Psoas muscle (tissue), 8 donors: ENCODE measurements at places on chromosomes 2 and 18.

DNA sequence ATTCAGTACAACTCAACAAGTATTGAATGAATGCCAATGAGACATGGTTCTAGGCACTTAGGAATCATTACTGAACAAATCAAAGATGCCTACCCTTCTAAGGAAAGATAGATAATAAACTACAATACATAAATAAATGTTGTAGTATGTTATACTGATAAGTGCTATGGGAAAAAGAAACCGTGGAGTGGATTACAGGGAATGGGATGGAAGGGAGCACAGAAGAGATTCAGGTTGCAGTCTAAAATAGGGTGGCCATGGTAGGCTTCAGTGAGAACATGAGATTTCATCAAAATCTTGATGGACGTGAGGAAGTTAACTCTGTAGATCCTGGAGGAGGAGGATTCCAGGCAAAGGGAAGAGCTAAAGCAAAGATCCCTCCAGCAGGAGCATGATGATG lies 17.9 kb upstream of the CREB1 start:
- DNase-seq, result no peak

- DNase-seq, result no peak
These were observed 317.3 kb downstream of the RBM43 start for GRCh38 chr2:150944315-150944714.

DNA sequence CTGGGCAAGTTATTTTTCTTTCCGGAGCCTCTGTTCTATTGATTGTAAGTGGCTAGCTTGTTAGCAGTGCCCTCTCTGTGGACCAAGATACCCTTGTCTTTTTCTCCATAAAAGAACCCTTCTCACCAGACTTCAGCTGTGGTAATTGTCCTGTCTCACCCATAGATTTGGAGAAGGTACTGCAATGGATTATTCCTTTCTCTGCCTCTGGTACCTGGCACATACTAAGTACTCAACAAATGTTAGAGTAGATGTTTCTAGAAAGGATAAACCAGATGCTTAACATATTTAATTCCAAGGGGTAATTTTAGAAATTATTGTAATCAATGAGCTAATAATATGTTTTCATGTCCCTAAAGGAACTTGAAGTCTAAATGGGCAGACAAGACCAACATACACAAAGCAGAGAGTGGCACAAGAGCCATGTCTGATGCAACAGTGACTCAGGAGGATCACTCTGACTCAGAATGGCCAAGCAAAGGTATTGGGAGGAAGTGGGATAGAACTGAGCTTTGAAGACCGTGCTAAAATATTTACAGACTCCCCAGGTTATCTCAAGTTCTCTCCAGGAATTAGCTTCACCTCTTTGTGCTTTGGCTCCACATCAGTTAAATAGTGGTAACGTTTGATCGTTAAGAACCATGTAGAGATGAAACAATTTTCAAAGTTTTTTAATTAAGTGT lies 129.7 kb upstream of the OSR1 start:
- no peak for DNase-seq

- DNase-seq, result no peak
These were observed 205.5 kb downstream of the ZNF521 start for GRCh38 chr18:25146512-25146910.

GRCh38 chr2:239819974-239820555 lies 205.1 kb downstream of the NDUFA10 start:
- DNase-seq, result no peak
